ENCODE measurements at places on chromosomes 5 and 9.

GRCh38 chr9:100111235-100111634, 12.2 kb downstream of the INVS start:
- peak; percentile 42 for DNase-seq

DNA sequence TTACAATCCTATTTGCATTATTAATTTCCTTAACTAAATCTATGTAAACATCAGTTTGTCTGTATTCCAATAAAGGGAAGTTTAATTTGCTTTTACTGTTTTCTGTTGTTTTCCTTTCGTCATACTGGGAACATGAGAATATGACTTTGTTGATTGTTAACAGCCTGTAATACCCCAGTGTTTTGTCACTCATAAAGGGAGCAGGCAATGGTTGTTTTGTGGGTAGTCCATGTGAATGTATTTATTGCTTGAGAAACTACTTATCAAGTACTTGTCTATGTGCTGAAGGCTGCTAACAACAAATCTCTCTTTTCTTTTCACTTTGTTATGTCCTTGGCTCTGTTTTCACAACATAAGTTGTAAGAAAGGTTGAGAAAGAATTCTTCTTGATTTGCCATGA, 1070.2 kb upstream of the ACO1 start:
- DNase-seq: no peak

GRCh38 chr5:127970081-127970480, 113.5 kb upstream of the SLC12A2 start:
- DNase-seq: no peak

GRCh38 chr5:4544049-4544670, 596.0 kb upstream of the ADAMTS16 start:
- DNase-seq: no peak

DNA sequence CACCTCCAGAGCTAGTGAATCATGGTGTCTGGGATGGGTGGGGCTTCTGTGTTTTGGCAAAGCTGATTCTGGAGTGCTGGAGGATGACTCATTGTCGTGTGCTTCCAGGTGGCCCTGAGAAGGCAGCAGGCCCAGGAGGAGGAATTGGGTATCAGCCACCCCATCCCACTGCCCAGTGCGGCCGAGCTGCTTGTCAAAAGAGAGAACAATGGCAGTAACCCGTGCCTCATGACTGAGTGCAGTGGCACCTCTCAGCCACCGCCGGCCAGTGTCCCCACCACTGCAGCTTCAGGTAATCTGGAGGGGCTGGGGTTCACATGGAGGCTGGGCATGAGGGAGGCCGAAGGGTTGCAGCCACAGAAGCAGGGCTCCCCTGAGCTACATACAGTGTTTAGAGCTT, 5.4 kb downstream of the DMRT1 start:
- no peak for DNase-seq

GRCh38 chr5:98999631-99000030, 70.8 kb upstream of the CHD1 start:
- DNase-seq: no peak

DNA sequence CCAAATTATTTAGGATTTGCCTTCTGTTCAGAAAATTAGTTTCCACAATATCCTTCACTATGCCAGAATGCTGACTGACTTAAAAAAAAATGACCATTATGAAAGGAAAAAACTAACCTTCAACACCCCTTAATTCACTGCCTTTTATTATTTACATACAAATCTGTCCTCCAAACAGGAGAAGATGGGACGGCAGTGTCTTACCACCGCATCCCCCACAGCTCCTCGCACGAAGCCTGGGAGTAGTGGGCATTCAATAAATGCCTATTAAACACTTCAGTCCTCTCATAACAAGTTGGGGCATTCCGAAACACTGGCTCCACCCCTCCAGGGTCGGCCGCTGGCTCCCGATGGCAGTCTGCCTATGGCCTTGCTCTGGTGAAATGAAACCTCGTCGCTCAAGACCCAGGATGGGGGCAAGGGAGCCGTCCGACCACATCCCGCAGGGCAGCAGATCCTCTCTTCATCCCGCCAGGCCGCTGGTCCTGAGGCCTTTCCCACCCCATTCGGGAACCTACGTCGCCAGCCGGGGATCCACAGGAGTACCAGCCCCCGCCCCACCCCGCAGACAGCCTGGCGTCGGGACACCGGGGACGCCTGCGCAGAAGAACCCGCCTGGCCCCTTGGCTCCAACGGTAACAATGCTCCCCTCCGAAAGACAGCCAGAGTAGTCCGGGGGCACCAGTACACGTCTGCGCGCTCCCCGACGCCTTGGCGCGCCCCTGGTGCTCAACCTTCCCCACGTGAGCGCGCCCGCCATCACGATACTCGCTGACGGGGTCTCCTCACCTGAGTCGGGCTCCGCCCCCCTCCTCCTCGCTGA, 613 bp downstream of the ZBTB5 start:
- no peak for DNase-seq

- DNase-seq: peak; percentile 2
Measured at GRCh38 chr9:82606492-82607382, 456.2 kb downstream of the RASEF start.

DNA sequence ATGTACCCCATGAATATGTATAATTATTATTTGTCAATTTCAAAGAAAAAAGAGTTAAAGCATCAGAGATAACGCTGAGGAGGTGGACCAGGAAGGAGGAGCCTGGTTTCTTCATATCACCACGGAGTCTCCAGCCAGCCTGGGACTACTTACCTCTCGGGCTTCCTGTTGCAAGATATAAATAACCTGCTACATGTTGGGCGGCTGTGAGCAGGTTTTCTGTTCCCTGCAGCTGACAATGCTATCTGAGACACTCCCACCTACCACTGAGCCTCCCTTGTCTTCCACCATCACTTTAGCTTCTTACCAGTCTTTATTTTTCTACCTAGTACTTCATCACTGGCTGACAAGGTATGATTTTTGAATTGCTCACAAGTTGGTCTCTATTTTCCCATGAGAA, 102.7 kb upstream of the CPEB4 start:
- no peak for DNase-seq
